ENCODE measurements at places on chromosomes 1 and 21. TPM values are rescaled to one million over a fixed set of nuclear protein-coding genes. Genes with fewer than 3 reads are reported as not detected.

The TFF2 gene
- not detected for total RNA-seq

The AK5 gene
- total RNA-seq, result not detected

DNA sequence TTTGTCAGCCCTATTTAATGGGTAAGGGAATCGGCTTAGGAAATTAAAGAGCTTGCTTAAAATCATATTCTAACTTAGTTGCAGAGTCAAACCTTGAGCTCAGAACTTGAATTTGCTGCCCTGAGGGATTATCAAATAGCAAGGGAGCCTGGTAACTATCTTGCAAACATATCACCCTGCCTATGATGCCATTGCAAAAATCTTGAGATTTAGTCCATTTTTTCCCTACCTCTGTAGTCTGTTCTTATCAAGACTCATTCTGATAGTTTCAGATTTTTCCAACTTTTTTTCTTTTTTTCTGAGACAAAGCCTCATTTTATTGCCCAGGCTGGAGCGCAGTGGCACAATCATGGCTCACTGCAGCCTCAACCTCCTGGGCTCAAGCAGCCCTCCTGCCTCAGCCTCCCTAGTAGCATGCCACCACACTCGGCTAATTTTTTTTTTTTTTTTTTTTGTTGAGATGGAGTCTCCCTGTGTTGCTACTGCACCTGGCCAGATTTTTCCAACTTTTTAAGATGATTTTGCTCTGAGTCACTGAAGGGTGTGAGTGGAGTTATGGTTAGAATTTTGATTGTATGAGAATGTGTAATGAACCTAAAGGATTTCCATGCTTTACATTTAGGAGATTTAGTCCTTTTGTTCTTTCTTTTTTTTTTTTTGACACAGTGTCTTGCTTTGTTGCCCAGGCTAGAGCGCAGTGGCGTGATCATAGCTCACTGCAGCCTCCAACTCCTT lies 12.2 kb downstream of the SARS1 start:
- no peak for DNase-seq

DNA sequence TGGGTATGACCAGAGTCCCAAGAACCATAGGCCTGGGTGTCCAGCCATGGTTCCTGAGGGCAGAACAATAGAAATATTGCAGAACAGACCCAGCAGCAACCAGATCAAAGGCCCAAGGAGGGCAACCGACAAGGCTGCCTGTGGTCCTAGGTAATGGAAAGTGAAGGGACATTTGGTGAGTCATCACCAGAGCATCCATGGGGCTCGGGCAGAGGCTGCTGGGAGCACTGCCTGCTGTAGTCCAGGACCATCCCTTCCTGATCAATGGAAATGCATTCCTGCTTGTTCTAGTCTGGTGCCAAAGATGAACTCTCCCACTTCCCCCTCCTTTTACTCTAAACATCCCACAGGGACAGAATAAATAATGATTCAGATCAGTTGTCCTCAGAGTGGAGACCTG lies 172.8 kb upstream of the CACNA1E start:
- no peak for DNase-seq

GRCh38 chr1:179141592-179142251 lies 59.9 kb downstream of the TOR3A start:
- no peak for DNase-seq

DNA sequence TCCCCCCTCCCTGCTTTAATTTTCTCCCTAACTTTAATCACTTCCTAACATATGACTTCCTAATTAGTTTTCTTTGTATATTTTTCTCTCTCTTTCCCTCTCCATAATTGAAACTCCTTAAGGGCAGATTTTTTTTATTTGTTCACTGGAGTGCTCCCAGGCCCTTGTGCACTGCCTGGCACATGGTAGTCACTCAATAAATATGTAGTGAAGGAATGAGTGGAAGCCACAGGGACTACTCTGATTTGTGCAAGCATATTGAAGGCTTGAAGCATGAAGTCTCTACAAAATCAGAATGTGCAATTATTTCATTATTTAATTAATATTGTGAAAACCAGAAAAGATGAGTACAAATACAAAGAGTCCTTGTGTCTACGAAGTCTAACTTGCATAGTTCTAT lies 41.5 kb downstream of the SNX7 start:
- no peak for DNase-seq

DNA sequence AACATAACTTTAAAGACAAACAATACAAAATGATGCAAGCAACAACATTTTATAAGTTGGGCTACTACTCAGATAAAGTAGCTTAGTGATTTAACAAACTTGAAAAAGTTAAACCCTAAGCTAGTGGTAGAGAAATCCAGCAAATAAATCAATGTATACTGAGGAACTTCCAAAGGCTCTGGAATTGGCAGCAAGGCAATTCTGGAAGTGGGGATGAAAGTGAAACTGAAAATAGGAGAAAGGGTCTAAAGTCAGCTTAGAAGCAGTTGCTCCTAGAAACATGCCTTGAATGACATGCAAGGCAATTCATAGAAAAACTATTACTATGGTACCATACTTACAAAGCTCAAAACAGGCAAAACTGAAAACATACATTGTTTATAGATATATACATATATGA lies 90.0 kb upstream of the CAMK1G start:
- DNase-seq, result no peak

GRCh38 chr1:197440715-197441114 lies 172.7 kb downstream of the CRB1 start:
- no peak for DNase-seq

- DNase-seq, result no peak
Observed at GRCh38 chr1:170356585-170356984, 175.4 kb upstream of the GORAB start.

DNA sequence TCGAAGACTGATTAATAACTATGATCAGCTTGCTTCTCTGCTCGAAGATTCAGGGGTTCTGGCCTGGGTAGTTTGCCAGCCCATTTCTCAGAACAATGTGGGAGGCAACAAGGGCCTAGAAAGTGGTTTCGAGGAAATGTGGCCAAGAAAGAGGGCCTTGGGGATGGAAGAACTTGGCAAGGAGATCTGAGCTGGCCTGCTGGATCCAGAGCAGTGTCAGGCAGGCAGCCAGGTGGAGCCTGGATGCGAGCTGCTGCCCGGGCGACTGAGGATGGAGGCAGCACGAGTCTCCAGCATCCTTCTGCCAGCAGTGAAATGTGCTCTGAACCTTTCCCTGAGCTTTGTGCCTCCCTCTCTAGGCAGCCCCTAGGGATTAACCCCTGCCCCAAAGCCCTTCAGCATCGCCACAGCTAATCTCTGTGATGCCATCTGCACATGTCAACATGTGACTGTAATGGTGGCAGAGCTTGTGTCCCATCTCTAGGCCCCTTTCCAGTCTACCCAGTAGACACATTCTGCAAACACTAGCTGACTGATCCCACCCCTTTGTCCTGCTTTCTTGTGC lies 61.0 kb upstream of the NEK2 start:
- DNase-seq, result no peak

- DNase-seq, result no peak
Observed at GRCh38 chr21:25330266-25330665, 277.0 kb downstream of the MRPL39 start.

GRCh38 chr21:46483300-46484295 lies 24.9 kb downstream of the DIP2A start:
- DNase-seq, result no peak

DNA sequence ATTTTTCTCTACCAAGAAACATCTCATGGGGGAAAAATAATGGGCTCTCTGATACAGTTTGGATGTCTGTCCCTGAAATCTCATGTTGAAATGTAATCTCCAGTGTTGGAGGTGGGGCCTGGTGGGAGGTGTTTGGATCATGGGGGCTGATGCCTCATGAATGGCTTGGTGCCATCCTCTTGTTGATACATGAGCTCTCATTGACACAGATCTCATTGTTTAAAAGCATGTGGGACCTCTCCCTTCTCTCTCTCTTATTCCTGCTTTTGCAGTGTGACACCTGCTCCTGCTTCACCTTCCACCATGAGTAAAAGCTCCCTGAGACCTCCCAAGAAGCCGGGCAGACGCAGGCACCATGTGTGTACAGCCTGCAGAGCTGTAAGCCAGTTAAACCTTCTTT lies 332.5 kb upstream of the NRIP1 start:
- DNase-seq, result no peak

DNA sequence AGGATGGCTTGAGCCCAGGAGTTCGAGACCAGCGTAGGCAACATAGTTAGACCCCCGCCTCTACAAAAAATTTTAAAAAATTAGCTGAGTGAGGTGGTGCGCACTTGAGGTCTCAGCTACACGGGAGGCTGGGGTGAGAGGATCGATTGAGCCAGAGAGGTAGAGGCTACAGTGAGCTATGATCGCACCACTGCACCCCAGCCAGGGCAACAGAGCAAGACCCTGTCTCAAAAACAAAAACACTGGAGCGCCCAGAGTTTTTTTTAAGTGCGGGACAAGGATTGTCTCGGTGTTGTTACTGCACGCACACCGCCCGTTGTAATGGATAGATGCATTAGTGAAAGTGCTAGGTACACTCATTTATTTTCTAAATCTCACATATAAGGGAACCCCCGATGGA lies 37.1 kb downstream of the PIK3CD start:
- DNase-seq, result no peak

- no peak for DNase-seq
Observed at GRCh38 chr1:8810987-8811386, 6.5 kb downstream of the RERE start.
